RPMI7951 (cell line): ENCODE measurements at places on chromosomes 7 and 10. TPM values are rescaled to one million over a fixed set of nuclear protein-coding genes. Genes with fewer than 3 reads are reported as not detected.

Gene SEMA4G
- 0.49 and 0.84 TPM in 2 replicates for total RNA-seq

- DNase-seq: no peak
Measured at GRCh38 chr7:42627101-42627500, 284.8 kb downstream of the C7orf25 start.

GRCh38 chr10:4909118-4909517, 54.1 kb upstream of the AKR1C1 start:
- DNase-seq: no peak

GRCh38 chr7:102431617-102432298, 1.6 kb upstream of the ORAI2 start:
- DNase-seq: no peak

Gene NXPH1
- total RNA-seq: not detected in 2 replicates

- no peak for DNase-seq
Measured at GRCh38 chr10:58508316-58508715, 4.4 kb upstream of the BICC1 start.

Gene TMEM140
- total RNA-seq: 7.1 and 7.6 TPM in 2 replicates

DNA sequence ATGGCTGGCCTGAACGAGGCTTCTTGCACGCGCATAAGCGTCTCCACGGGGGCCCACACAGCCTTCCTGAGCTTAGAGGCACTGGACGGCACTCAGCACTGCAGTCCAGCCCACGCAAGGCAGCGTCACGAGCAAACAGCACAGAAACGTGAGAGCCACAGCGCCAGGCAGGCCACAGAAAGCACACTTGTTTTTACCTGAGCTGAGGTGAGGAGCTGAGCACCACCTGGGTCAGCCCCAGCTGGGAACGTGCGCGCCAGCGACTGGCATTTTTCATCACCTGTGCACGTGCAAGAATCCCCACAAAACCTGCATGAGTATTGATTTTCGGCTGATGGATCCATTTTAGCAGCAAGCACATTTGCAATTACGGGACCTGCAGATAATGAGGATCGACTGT, 26.7 kb downstream of the IQCE start:
- no peak for DNase-seq

Gene SUN3
- not detected in 2 replicates for total RNA-seq

Gene MCMBP
- total RNA-seq: 60.6 and 62.8 TPM in 2 replicates

Gene ANKRD30A
- not detected in 2 replicates for total RNA-seq

DNA sequence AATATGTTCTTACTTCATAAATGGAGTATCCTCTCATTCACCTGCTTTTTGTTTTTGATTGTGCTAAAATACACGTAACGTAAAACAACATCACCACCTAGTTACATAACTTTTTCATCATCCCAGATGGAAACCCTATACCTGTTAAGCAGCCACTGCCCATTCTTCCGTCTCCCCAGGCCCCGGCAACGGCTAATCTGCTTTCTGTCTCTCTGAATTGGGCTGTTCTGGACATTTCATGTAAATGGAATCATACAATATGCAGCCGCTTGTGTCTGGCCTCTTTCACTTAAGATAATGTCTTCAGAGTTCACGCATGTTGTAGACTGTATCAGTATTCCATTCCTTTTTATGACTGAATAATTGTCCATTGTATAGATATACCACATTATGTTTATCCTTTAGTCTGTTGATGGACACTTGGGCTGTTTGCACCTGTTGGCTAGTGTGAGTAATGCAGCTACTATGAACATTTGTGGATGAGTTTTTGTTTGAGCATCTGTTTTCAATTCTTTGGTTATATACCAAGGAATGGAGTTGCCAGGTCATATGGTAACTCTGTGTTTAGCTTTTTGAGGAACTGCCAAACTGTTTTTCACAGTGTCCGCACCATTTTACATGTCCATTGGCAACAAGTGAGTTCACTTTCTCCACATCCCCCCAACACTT, 14.1 kb upstream of the SUN1 start:
- DNase-seq: peak; percentile 87

- DNase-seq: peak; percentile 41
Measured at GRCh38 chr7:91228927-91229558, 35.2 kb upstream of the FZD1 start.

Gene PITX3
- not detected in 2 replicates for total RNA-seq

DNA sequence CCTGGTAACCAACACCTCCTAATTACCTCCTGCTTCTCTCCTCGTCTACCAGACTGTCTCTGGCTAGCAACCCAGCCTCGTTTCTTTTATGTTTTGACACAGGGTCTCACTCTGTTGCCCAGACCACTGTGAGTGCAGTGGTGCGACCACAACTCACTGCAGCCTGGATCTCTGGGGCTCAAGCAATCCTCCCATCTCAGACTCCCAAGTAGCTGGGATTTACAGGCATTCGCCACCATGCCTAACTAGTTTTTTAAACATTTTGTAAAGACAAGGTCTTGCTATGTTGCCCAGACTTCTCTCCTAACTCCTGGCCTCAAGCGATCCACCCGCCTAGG, 10.2 kb downstream of the TNRC18 start:
- DNase-seq: no peak

Gene LLCFC1
- total RNA-seq: not detected in 2 replicates

GRCh38 chr7:29859524-29860185, 53.3 kb downstream of the WIPF3 start:
- peak; percentile 22 for DNase-seq

Gene ASAH2
- 0.39 and 0.84 TPM in 2 replicates for total RNA-seq

DNA sequence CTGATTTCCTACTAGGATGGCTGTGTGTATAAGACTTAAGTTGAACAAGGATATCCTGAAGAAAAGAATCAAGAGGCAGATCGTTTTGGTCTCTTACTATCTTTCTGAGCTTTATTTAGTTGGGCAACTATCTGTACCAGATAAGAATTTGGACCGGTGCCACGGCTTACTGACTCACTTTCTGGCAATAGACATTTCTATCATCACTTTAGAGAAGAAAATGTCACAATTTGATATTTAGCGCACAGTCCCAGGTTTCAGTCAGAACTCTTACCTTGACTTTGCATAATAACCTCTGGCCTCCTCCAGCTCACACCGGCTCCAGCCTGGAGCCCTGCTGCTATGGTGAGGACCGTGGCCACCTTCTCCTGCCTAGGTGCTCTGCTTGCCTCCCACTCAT, 218.2 kb upstream of the MDFIC start:
- DNase-seq: peak; percentile 16

- peak; percentile 94 for DNase-seq
Measured at GRCh38 chr7:107966711-107967110, 36.2 kb downstream of the LAMB1 start.

Gene COL28A1
- total RNA-seq: under 0.01 TPM in 1 of 2 replicates, not detected in the other

Gene BLNK
- not detected in 2 replicates for total RNA-seq

DNA sequence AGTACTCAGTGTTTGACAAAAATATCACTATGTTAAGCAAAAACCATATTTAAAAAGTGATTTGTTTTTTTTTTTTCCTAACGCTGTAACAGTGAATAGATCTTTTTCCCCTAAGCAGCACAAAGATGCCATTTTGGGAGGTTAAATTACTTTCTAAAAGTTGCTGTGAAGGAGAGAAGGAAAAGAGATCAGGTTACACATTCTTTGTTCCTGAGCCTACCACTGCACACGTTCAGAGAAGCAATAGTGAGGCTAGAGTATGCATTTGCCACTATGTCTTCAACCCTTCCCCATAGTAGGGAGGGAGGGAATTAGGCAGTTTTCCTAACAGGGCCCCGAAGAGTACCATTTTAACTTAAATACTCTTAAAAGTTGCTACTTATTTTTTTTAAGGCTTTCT, 38.9 kb downstream of the BMPR1A start:
- peak; percentile 72 for DNase-seq

DNA sequence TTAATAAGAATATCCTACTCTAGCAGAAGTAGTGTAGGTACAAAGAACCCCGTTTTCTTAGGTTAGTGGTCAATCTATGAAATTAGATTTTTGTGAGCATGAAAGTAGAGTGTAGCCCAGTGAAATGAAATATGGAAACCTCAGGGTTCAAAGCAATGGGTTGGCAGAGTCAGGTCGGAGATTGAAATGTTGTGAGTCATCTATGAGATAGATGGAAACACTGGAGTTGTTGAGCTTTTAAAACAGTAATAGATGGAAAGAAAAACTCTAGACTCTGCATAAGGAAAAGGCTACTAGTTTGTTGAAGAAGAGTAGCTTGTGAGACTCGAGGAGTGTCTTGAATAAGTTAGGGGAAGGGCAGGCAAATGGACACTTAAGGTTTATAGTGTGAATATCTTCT, 251.9 kb downstream of the EXOC4 start:
- peak; percentile 14 for DNase-seq

DNA sequence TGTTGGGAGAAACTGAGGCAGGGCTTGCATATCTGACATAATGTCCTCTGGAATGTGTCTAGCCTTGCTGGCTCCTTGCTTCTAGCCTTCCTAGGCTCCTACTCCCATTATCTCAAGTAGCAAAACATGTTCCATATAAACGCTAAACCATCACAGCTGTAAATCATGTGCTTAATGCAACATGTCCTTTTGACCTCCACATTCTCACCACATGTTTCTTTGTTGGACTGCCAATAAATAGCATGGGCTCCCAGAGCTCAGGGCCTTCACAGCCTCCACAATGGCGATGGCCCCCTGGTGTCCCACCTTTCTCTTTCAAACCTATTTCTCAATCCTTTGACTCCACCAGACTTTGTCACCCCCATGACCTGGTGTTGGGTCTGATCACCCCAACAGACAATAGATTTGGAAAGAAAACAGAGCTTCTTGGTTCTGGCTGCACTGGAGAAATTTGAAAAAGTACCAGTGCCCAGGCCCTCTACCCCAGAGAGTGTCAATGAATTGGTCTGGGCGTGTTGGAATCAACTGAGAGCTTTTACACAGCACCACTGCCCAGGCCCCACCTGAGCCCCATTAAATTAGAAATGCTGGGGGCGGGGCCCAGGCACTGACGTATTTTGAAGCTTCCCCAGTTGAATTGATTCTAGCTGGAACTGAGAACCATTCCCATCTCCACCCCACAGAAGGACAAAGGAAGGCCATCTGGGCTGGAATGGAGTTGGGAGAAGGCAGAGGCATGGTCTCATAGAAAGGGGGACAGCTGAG, 41.3 kb upstream of the GGCT start:
- DNase-seq: peak; percentile 64

DNA sequence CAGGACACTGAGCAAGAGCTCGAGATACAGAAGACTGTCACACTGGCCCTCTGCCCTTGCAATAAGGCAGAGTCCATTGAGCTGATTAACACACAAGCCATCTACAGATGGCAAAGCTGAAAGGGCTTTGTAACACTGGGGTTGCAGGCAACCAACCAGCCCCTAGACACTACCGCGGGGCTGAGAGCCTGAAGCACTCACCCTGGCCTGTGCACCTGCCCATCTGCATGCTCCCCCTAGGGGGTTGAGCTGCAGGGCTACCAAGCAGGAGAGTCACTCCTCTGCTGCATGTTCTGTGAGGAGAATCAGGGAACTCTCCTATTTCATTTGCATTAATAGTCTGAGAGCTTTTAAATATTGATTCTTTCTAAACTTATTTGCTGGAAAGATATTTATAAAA, 128.1 kb upstream of the VIPR2 start:
- DNase-seq: no peak

DNA sequence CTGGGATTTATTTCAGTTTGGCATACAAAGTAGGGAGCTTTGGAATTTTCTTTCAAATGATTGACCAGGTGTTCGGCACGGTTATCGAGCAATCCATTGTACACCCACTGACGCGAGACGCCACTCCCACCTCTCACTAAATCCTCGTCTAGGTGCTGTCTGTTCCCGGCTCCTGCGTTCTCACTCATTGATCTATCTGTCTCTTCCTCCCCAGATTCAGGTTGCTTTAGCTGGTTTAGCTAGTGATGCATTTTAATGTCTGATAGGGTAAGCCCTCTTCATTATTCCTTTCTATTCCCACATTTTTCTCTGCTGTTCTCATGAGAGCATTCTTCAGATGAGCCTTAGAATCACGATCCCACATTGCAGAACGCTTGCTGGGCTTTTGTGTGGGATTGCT, 91.7 kb downstream of the ELFN1 start:
- no peak for DNase-seq

GRCh38 chr10:102868911-102869257, 386 bp upstream of the AS3MT start:
- DNase-seq: no peak

GRCh38 chr10:2949948-2950354, 117.4 kb upstream of the PFKP start:
- peak; percentile 79 for DNase-seq

- no peak for DNase-seq
Measured at GRCh38 chr10:8052341-8052955, 2.0 kb upstream of the GATA3 start.

DNA sequence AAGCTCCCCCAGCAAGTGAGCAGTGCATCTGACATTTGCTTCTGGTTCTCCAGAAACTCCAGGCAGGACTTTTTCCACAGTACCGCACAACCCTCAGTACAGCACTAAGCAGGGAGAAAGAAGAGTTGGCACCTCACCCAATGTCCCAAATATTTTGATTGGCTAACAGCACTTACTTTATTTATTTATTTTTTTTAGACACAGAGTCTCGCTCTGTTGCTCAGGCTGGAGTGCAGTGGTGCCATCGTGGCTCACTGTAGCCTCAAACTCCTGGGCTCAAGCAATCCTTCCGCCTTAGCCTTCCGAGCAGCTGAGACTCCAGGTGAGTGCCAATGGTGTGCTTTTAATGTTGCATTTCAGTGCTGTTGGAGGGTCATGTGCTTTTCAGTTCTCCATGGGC, 200.3 kb upstream of the ZMIZ1 start:
- no peak for DNase-seq

GRCh38 chr10:77164616-77165311, 472.8 kb downstream of the KCNMA1 start:
- DNase-seq: peak; percentile 57

Gene TMEM225B
- total RNA-seq: 0.72 TPM in 1 of 2 replicates, not detected in the other

- peak; percentile 13 for DNase-seq
Measured at GRCh38 chr10:60906411-60906810, 37.6 kb downstream of the RHOBTB1 start.

- DNase-seq: no peak
Measured at GRCh38 chr7:15757041-15758000, 70.8 kb upstream of the MEOX2 start.

Gene TMEM184A
- 0.10 TPM in 1 of 2 replicates, not detected in the other for total RNA-seq

Gene ATP6V0A4
- not detected in 2 replicates for total RNA-seq

- no peak for DNase-seq
Measured at GRCh38 chr10:78254013-78254412, 220.3 kb downstream of the RPS24 start.

DNA sequence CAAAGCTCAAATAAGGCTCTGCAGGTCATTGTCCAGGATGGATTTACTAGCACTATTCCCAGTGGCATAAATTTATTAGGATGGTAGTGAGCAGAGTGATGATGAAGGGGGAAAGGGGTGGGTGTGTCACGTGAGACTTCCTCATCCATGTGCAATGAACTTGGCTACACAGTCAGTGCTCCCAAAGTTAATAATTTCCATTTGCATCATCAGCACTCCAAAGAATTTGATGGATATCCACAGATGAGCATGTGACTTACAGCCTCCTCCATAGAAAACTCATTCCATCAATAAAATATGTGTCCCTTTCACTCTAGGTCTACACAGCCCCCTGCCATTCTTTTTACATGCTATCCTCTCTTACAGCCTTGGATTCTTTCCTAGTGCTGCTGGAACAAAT, 142.6 kb upstream of the PLPP4 start:
- DNase-seq: no peak

GRCh38 chr7:17822547-17823173, 117.6 kb downstream of the SNX13 start:
- no peak for DNase-seq

Gene LOXL4
- total RNA-seq: under 0.01 and 0.10 TPM in 2 replicates
